ENCODE measurements at places on chromosomes 16 and 17. TPM values are rescaled to one million over a fixed set of nuclear protein-coding genes. Genes with fewer than 3 reads are reported as not detected.

Gene SMIM22
- not detected for total RNA-seq

Gene KRTAP4-5
- total RNA-seq: not detected

Gene FAM234A
- 49.9 TPM for total RNA-seq

Gene MPV17L
- 4.9 TPM for total RNA-seq

Gene TCAP
- 1.0 TPM for total RNA-seq

Gene KRT17
- total RNA-seq: 0.90 TPM

Gene SLC38A8
- not detected for total RNA-seq

Gene MRPL28
- 134 TPM for total RNA-seq

Gene NPTX1
- total RNA-seq: 115 TPM

Gene PMP22
- 256 TPM for total RNA-seq

Gene DNAH9
- total RNA-seq: 0.05 TPM

Gene CIITA
- not detected for total RNA-seq

Gene KRT12
- total RNA-seq: not detected

Gene CDK12
- 29.3 TPM for total RNA-seq

Gene CDT1
- 34.3 TPM for total RNA-seq

Gene ST6GALNAC1
- 0.46 TPM for total RNA-seq

Gene CCDC40
- 5.9 TPM for total RNA-seq

Gene TEKT1
- total RNA-seq: 0.12 TPM

Gene STX8
- 92.3 TPM for total RNA-seq

All from A549 treated with RU486 at 1 μM for 4 hours (cell line).